Cortex of kidney (tissue), 1 donor: ENCODE measurements at places on chromosomes 6 and 20.

- DNase-seq: no peak
These were observed 66.2 kb upstream of the IYD start for GRCh38 chr6:150302520-150303176.

DNA sequence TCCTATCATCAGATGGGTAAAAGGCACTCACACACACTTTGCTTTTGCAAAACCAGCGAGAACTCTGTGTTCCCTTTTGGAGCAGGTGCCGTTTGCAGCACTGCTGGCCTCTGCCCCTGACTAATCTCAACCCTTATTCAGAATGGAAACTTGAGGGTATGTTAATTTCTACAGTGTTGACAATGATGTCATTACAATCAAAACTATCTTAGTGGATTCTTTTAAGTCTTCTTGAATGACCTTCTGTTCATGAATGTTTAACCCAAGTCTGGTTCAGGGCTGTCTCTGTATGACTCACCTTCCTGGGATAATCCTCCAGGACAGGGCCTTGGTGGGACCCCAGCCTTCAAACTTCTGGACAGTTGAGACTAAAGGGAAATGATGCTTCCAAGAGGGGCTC is 197.9 kb downstream of the CDH4 start:
- no peak for DNase-seq

GRCh38 chr20:14712302-14712739 is 374.9 kb upstream of the FLRT3 start:
- DNase-seq: no peak

DNA sequence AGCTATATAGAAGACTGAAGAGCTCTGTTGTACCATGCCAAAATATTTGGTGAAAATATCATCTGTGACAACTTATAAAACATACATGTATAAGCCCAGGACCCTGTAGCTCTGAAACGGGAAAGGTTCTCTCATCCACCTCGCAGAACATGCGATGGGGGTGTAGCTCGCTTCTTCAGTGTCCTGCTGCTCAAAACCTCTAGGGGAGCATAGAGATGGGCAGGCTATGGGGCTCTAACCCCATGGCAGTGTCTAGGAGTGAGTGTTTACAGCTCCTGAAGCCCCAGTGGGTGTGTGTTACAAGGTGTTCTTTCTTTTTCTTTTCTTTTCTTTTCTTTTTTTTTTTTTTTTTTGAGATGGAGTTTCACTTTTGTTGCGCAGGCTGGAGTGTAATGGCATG is 505.2 kb upstream of the SYNCRIP start:
- no peak for DNase-seq

- DNase-seq: no peak
These were observed 65.0 kb upstream of the PCSK2 start for GRCh38 chr20:17161673-17162481.

GRCh38 chr20:38863024-38863851 is 57.7 kb downstream of the PPP1R16B start:
- DNase-seq: no peak

GRCh38 chr20:49890471-49891361 is 24.6 kb downstream of the SPATA2 start:
- no peak for DNase-seq

- DNase-seq: no peak
These were observed 179.5 kb upstream of the AKAP12 start for GRCh38 chr6:151060096-151060765.

GRCh38 chr20:38447931-38448675 is 13.0 kb upstream of the SNHG17 start:
- DNase-seq: no peak

GRCh38 chr20:62953839-62954703 is 1.6 kb downstream of the SLC17A9 start:
- no peak for DNase-seq

- no peak for DNase-seq
These were observed 4.9 kb upstream of the PTGIS start for GRCh38 chr20:49572857-49573256.

DNA sequence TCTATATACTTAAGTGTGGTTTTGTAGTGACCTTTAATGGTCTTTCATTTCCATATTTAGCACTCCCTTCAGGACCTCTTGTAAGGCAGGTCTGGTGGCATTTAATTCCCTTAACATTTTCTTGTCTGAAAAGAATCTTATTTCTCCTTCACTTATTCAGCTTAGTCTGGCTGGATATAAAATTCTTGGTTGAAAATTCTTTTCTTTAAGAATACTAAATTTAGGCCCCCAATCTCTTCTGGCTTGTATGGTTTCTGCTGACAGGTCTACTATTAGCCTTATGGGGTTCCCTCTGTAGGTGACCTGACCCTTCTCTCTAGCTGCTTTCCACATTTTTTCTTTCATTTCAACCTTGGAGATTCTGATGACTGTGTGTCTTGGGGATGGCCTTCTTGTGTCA is 236.9 kb downstream of the THBS2 start:
- no peak for DNase-seq

DNA sequence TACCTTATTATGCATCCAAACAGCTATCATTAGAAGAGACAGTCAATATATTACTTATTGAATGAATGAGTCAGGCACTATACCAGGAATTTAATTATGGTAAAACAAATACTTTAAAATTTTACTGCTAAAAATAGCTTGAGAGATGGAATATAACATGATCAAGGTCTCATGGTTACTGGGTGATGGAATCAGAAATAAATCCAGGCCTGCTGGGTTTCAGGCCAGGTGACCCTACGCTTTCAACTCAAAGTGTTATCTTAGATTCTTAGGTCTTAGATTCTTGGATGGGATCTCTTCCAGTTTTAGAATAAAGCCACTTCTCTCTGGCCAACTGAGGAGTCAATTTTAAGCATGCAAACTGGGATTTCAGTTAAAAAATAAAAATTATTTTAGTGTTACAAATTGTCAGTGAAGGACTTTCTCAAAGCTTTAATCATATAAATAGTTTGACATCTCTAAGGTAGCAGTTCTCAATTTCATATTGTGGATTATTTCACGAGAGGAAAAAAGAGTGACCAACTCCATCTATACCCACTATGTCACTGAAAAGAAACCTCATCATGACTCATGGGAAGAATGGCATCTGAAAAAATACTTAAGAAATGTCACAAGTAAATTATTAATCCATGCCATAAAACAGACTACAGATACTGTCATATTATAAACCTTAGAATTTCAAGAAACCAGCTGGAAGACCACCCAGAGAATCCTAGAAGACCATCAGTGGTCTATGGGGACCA is 283.4 kb upstream of the RUNX2 start:
- DNase-seq: no peak

DNA sequence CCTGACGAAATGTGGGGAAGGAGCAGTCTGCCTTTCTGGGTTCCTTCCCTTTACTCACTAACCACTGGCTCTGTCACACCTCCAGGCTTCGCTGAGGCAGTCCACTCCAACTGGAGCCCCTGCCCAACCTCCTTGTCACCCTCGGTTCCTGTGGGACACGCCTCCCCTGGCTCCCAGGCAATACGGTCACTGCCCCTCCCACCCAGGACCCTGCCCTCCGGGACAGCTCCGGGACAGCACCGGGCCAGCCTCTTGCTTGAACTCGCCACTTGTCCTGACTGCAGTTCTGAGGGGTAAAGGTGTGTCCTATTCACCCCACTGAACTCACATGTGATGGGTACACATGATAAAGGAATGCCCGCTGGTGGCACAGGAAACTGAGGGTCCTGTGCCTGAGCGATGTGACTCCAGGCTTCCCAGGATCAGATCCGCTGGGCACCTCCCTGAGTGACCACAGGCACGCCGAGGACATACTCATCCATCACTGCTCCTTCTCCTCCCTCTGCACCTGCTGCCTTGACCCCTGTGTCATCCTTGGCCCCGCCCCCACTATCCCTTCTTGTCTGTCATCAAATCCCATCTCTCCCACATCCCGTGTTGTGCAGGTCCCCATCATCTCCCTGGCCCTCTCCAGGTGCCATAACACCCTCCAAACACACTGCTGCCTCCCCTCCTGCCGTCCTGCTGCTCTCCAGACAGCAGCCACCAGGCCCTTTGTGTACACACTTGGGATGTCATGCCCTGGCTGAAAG is 7.9 kb downstream of the SDCBP2 start:
- no peak for DNase-seq

GRCh38 chr6:49847673-49848072 is 18.7 kb downstream of the CRISP1 start:
- DNase-seq: no peak

DNA sequence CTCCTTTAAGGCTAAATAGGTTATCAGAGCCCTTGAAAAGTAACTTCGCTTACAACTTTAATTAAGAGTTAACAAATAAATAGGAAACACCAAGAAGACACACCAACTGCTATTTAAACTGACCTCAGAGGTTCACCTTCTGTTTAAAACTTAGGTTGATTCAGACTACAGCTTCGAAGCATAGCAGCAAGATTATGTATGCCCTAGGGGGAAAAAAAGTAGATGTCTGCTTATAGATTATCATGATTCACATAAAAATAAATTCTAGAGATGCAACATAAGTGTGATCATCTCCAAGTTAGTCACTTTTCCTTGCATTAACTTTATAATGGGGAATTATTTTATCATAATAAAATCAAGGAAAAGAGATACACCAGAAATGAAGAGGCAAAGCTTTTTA is 8.9 kb downstream of the PNISR start:
- DNase-seq: no peak

- no peak for DNase-seq
These were observed 14.2 kb downstream of the NHSL1 start for GRCh38 chr6:138485005-138485545.

DNA sequence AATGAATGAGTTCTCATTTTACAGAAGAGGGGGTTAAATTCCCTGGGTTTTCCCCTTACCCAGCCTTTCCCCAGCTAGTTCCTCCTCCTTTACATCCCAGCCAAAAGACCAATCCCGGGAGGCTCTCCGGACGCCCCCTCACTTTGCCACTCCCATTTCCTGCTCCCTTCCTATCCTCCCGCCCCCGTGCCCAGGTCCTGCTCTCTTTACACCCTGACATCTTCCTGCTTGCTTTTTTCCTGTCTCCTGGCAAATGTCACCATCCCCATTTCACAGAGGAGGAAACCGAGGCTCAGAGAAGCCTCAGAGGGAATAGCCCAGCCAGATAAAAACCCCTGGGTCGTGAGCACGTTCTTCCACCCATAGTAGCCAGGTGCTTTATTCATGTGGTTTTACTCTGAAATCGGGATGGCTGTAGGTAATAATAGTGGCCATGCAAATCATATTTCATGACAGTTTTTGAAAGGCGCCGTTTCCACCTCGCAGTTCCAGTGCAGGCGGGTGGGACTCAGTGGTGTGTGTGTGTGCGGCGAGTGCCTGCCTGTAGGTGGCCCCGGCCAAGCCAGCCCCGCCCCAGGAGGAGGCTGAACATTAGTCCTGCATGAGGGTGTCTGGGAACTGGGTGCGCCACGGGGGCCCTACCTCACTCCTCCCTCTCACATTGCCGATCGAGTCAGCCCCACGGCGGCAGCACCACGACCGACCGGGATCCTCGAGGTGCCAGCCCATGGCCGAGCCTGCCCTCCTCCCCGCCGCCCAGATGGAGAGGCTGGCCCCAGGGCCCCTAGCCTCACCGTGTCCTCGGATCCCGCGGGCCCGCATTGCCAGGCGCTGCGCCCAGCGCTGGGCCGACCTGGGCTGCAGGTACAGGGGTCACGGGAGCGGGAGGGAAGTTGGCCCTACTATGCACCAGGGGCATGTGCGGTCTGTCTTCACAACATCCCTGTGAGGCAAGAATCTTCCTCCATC is at the start of gene ARHGAP40:
Gene ARHGAP40 (plus strand): TSS at position 594 of the 969 bp plus-strand sequence.
- DNase-seq: no peak

GRCh38 chr6:150069706-150070105 is 785 bp upstream of the ULBP3 start:
- no peak for DNase-seq
